ENCODE measurements at places on chromosomes 5 and 9.

GRCh38 chr9:88673886-88674285, 138.9 kb downstream of the NXNL2 start:
- DNase-seq: no peak

DNA sequence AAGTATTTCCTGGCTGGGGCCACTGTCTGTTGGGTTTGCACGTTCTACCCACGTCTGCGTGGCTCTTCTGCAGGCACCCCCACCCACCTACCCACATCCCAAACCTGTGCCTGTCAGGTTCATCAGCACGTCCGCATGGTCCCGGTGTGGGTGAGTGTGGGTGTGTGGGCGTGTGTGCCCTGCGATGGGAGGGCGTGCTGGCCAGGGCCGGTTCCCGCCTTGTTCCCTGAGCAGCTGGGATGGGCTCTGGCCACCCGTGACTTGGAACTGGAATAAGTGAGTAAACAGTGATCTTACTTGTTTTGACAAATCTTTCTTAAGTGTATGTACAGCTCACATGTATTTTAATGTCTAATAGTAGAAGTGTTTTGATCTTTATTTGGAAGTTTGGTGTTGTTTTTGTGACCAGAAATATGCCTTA, 20.4 kb downstream of the ERGIC1 start:
- no peak for DNase-seq

DNA sequence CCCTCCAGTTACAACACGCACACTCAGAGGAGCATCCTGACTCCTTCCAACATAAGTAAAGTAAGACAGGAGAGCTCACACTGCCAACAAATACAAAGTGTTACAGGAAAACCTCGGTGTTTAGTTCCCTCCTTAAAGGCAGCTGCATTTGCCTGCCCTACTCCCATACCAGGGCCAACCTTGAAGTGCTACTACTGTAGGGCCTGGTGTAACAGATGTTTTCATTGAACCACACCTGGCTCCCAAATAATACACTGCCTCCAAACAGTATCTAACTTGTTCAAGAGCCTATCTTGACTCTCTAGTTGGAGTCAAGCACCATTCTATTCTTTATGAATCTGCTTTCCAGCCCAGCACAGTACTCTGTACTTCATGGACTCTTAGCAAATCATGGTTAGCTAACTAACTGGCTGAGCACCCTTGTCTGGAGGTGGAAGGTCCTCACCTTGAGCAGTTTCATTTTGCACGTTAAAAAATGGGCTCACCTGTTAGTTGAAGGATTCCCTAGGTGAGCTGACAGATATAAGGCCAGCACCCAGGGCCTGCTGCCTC, 34.6 kb downstream of the TTC39B start:
- no peak for DNase-seq

GRCh38 chr9:28810388-28811075, 1237.3 kb upstream of the C9orf72 start:
- no peak for DNase-seq

GRCh38 chr9:1871626-1872419, 143.3 kb upstream of the SMARCA2 start:
- DNase-seq: no peak

DNA sequence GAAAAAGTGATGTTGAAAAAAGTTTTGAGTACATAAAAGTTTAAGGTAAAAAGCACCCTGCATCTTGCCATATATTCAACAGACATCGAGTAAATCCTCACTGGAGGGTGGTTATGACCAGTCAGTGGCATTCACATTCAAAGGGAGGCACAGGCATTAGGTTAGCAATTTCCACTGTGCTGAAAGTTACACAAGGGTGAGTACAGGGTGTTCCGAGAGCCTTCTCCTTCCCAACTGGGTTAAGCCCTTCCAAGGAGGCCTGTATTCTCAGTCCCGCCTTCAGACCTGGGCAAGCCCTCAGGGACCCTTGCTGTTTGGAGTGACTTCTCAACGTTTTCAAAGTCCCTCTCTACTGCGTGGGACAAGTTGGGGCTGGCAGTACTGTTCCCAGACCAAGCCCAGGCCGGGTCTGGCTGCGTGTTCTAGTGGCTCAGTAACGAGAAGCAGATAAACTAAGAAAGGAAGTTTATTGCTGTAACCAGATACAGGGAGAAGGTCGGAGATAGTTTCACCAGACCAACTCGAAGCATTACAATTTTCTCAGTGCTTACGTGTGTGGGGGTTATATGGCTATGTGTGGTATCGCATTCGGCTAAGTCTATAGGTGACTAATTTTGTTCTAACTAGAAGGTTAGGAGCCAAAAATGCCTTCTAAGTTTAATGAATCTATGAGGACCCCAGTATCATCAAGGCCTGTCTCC, 13.0 kb upstream of the SETX start:
- DNase-seq: no peak

- DNase-seq: no peak
Measured at GRCh38 chr9:14119694-14120514, 194.0 kb downstream of the NFIB start.

DNA sequence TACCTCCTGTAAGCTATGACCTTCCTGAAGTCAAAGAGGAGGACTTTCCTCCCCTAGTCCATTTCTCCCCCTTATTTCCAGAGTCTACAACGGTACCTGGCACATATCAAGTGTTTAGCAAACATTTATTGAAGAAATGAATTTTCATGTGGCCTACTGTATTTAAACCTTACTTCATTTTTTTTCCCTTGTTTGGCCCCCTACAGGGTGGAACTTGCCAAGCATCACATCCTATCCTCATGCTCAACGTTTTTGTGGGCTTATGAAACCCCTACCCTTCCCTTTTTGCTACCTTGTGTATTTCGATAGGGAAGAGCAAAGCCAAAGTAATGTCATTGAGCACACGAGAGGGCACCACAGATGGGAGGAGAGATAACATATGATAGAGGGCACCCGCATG, 1857.8 kb upstream of the WWC1 start:
- no peak for DNase-seq

DNA sequence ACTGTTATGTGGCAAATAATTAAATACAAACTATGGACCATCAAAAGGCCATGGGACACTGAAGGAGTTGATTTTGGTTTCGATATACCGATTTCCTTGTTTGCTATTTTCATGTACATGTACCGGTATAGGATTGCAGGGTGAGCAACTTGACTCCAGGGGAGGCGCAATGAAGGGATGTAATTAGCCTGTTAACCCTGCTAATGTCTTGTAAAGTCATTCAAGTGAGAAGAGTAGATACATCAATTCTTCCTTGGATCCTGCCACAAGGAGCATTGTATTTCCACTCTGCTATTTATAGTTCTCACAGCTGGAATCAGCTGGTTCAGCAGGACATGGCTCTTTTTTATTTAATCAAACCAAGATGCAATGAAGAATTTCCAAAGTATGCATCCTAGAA, 102.0 kb downstream of the STK32A start:
- no peak for DNase-seq

GRCh38 chr9:114411452-114411851, 23.7 kb upstream of the AKNA start:
- DNase-seq: no peak
